Thyroid gland (tissue), 4 donors: ENCODE measurements at places on chromosomes 1 and 21. TPM values are rescaled to one million over a fixed set of nuclear protein-coding genes. Genes with fewer than 3 reads are reported as not detected.

GRCh38 chr1:101914473-101915242, 82.1 kb downstream of the OLFM3 start:
- no peaks in the 10 kb centered on the region for H3K36me3 ChIP-seq
- no peaks in the 10 kb centered on the region for H3K27me3 ChIP-seq
- DNase-seq = no peak
- no peak overlapping the region for H3K27ac ChIP-seq
- H3K4me3 ChIP-seq = no peak overlapping the region

Gene HSD11B1
- 1.1 TPM for total RNA-seq

Gene MYBPH
- 0.75 TPM for total RNA-seq

GRCh38 chr1:15500184-15501178, 23.5 kb downstream of the CASP9 start:
- H3K36me3 ChIP-seq = peaks cover 8% of the 10 kb centered on the region
- no peaks in the 10 kb centered on the region for H3K4me1 ChIP-seq
- no peaks in the 10 kb centered on the region for H3K27me3 ChIP-seq
- H3K27ac ChIP-seq = no peak overlapping the region

GRCh38 chr21:33286076-33286475, 19.9 kb downstream of the IL10RB start:
- H3K27ac ChIP-seq = peak overlapping the region; percentile 68
- no peaks in the 10 kb centered on the region for H3K27me3 ChIP-seq
- H3K36me3 ChIP-seq = peaks cover 11% of the 10 kb centered on the region
- H3K4me3 ChIP-seq = no peak overlapping the region
- peaks cover 42% of the 10 kb centered on the region for H3K4me1 ChIP-seq

Gene COL8A2
- 5.7 TPM for total RNA-seq

DNA sequence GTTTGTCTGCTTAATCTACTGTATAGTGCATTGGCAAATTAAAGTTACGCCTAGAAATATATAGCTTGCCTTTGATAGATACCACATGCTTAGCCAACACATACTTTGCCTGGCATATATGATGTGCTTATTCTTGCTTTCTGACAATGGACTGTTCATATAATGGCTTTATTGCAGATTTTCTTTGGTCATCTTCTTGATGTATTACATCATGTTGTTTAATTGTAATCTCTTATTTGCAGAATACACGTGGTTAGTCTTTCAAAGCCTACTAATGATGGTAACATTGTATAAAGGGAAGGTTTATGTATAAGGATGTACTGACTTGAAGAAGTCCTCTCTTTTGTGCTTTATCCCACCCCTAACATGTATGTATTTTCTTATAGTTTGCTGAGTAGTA, 201.5 kb downstream of the PDE4B start:
- no peaks in the 10 kb centered on the region for H3K27me3 ChIP-seq
- no peak for DNase-seq
- no peaks in the 10 kb centered on the region for H3K36me3 ChIP-seq
- no peak overlapping the region for H3K4me3 ChIP-seq
- H3K27ac ChIP-seq = no peak overlapping the region

Gene KRTAP11-1
- not detected for total RNA-seq

- peaks cover 21% of the 10 kb centered on the region for H3K4me1 ChIP-seq
- H3K4me3 ChIP-seq = no peak overlapping the region
- H3K27me3 ChIP-seq = no peaks in the 10 kb centered on the region
Observed at GRCh38 chr1:17213782-17214148, 8.8 kb downstream of the PADI1 start.

Gene SELE
- 1.8 TPM for total RNA-seq

- H3K27ac ChIP-seq = peak overlapping the region; percentile 40
- no peaks in the 10 kb centered on the region for H3K27me3 ChIP-seq
- DNase-seq = peak; percentile 26
- peak overlapping the region; percentile 11 for H3K4me3 ChIP-seq
- no peaks in the 10 kb centered on the region for H3K4me1 ChIP-seq
Observed at GRCh38 chr1:145871994-145872924, 13.4 kb upstream of the PIAS3 start.

Gene NTNG1
- 0.33 TPM for total RNA-seq

Gene ATP1A2
- total RNA-seq = 4.2 TPM

GRCh38 chr1:187933562-187934419, 1105.0 kb downstream of the PLA2G4A start:
- no peak overlapping the region for H3K27ac ChIP-seq
- H3K36me3 ChIP-seq = no peaks in the 10 kb centered on the region
- no peak overlapping the region for H3K4me3 ChIP-seq

DNA sequence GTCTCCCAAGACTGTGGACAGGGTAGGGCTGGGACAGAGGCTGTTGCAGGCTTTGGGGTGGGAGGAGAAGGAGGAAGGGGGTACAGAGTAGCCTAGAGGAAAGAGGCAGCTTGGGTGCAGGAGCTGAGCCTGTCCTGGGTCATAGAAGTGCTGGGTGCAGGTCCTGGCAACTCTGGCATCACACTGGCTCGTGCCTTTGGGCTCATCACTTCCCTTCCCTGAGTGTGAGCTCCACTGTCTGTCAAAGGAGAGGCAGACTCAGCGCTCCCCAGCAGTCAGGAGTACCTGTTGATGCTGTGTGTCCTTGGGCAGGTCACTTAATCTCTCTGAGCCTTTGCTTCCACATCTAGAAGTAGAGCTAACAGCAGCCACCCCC, 157.1 kb downstream of the PTPRU start:
- no peak overlapping the region for H3K27ac ChIP-seq
- no peak for DNase-seq
- no peak overlapping the region for H3K4me3 ChIP-seq
- no peaks in the 10 kb centered on the region for H3K27me3 ChIP-seq
- H3K36me3 ChIP-seq = no peaks in the 10 kb centered on the region

DNA sequence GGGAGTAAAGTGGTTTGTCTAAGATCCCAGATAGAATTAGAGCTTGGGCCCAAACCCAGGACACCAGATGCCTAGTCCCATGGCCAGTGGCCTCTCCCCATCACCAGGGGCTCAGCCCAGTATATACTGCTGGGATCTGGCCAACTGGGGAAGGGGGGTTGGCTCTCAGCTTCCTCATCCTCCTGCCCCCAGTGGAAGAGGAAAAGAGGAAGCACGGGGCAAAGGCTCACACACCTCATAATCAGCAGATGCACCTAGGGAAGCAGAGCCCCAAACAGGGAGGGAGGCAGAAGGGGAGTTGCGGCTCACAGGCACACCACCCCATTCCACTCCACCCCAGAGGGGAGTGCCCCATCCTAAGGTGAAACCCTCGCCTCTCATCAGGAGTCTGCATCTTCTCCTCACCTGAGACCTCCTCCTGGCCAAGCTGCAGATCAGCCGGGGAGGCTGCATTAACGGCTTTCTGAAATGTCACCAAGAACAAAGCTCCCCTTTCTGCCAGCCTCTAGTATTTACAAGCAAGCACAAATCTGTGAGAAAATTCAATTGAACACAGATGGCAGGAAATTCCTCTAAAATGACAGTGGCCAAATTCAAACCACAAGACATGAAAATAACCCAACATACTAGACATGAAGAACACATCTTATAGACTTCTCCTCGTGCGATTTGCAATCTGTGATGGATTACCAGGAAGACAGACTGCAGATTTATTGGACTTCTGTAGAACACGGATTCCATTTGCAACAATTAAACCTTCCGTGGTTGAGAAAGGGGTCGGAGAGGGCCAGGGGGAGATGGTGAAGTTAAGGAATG, 82.8 kb downstream of the GLIS1 start:
- H3K27me3 ChIP-seq = no peaks in the 10 kb centered on the region
- DNase-seq = no peak
- H3K27ac ChIP-seq = no peak overlapping the region
- H3K36me3 ChIP-seq = no peaks in the 10 kb centered on the region

DNA sequence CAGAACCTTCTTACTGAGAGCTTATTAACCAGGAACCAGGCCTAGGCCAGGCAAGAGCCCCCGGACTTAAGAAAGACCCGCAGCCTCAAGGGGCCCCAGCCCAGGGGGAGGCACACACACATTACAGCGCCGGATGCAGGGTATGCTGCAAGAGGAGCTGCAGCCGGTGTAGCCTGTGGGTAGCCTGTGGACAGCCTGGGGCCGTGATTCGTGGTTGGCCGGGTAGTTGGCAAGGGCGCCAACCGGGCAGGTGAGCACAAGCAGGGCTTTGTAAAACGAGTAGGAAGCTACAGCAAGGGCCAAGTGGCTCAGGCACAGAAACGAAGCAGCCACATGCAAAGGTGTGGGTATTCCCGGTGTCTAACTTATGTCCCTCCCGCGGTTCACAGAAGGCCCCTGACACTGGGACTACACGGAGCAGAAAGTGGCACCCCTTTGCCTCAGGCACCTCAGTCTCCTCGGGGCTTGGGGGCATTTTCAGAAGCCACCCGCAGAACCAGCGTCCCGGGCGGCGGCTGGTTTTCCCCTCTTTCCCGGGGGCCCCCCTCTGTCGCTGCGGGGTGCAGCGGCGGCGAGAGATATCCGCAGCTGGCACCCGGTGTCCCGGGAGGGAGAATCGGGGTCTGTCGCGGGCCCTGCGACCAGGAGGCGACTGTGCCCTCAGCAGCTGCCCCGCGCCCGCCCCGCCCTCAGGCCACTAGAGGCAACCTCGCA, 40.8 kb downstream of the KIAA1614 start:
- peaks cover 19% of the 10 kb centered on the region for H3K4me1 ChIP-seq
- H3K27me3 ChIP-seq = no peaks in the 10 kb centered on the region
- no peak overlapping the region for H3K4me3 ChIP-seq
- H3K36me3 ChIP-seq = peaks cover 7% of the 10 kb centered on the region
- H3K27ac ChIP-seq = peak overlapping the region; percentile 86

DNA sequence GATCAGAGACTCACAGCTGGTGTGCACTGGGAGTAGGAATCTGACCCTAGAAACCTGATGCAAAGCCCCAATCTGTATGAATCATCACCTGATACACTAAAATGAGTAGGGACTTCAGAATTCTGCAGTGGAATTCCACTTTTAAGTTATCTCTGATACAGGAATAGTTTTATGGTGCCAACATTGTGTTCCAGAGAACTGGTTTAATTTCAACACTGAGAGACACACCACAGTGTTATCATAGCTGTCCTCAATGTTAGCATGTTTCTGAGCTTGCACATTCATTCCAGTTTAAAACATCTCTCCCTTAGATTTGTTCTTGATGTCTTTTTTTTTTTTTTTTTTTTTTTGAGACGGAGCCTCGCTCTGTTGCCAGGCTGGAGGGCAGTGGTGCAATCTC, 7.1 kb downstream of the UTS2 start:
- no peak overlapping the region for H3K27ac ChIP-seq
- no peak for DNase-seq
- peaks cover 16% of the 10 kb centered on the region for H3K36me3 ChIP-seq
- no peak overlapping the region for H3K4me3 ChIP-seq

DNA sequence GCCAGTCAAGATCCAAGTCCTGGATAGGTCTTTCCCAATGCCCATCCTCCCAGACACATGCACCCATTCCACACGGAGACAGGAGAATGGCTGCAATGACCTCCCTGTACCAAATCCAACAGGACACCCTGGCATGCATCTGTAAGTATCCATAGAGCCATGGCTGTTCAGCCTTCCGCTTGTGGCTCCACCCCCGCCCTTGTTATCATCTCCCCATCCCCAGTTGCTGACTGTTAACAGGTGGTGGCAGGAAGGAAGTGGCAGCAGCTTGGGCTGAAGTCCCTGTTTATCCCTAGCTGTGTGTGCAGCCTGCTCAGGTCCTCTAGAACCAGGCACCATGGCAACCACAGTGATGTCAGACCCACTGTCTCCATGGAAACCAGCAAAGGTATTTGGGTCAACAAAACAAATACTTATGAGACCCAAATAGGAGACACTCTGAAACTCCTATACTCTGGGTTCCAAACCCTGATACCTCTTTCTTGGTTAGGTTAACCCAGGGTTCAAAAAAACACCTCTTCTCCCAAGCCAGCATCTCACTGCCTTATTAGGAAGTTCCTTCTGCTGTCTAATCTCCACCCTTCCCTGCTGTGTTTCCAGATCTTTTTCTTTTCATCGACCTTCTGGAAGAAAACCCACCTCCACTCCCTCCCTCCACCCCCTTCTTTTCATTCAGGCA, 721 bp downstream of the PBXIP1 start:
- H3K36me3 ChIP-seq = peaks cover 4% of the 10 kb centered on the region
- no peaks in the 10 kb centered on the region for H3K27me3 ChIP-seq
- peaks cover 53% of the 10 kb centered on the region for H3K4me1 ChIP-seq
- peak; percentile 61 for DNase-seq

Gene CACNA1S
- total RNA-seq = not detected

DNA sequence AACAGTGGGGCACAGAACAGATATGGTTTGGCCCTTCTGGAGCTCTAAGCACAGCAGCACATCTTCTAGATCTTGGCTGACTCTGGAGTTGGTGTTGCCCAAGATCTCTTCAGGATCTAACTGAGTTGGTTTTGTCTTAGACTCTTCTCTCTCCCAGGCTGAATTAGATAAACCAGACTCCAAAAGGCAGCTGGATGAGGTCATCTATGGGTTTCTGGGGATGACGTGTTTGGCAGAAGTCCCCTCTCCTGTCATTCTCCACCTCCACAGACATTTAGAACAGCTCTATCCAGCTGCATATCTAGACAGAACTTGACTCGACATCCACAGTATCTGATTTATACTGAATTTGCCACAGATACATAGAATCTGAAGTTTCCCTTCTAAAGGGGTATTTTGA, 75.3 kb downstream of the ST6GALNAC5 start:
- no peaks in the 10 kb centered on the region for H3K27me3 ChIP-seq
- no peak for DNase-seq
- H3K4me1 ChIP-seq = no peaks in the 10 kb centered on the region
- H3K36me3 ChIP-seq = no peaks in the 10 kb centered on the region
- no peak overlapping the region for H3K27ac ChIP-seq

GRCh38 chr1:10389271-10389973, 9.4 kb upstream of the PGD start:
- H3K27ac ChIP-seq = peak overlapping the region; percentile 59
- no peaks in the 10 kb centered on the region for H3K36me3 ChIP-seq
- no peaks in the 10 kb centered on the region for H3K27me3 ChIP-seq
- no peak overlapping the region for H3K4me3 ChIP-seq

- DNase-seq = no peak
- H3K27ac ChIP-seq = no peak overlapping the region
- H3K27me3 ChIP-seq = no peaks in the 10 kb centered on the region
- no peaks in the 10 kb centered on the region for H3K4me1 ChIP-seq
- no peaks in the 10 kb centered on the region for H3K36me3 ChIP-seq
Observed at GRCh38 chr1:85756864-85757263, 48.6 kb upstream of the ZNHIT6 start.

GRCh38 chr1:13593511-13594131, 10.0 kb downstream of the PDPN start:
- H3K27ac ChIP-seq = no peak overlapping the region
- no peaks in the 10 kb centered on the region for H3K4me1 ChIP-seq
- H3K4me3 ChIP-seq = no peak overlapping the region
- H3K27me3 ChIP-seq = no peaks in the 10 kb centered on the region
- no peaks in the 10 kb centered on the region for H3K36me3 ChIP-seq
- DNase-seq = no peak

Gene CHRM3
- 5.9 TPM for total RNA-seq

GRCh38 chr1:104121271-104121670, 371.6 kb downstream of the AMY1C start:
- H3K4me3 ChIP-seq = no peak overlapping the region
- no peaks in the 10 kb centered on the region for H3K36me3 ChIP-seq
- no peaks in the 10 kb centered on the region for H3K4me1 ChIP-seq
- no peak for DNase-seq
- H3K27ac ChIP-seq = no peak overlapping the region

- H3K27ac ChIP-seq = no peak overlapping the region
- no peaks in the 10 kb centered on the region for H3K4me1 ChIP-seq
- DNase-seq = no peak
- H3K4me3 ChIP-seq = no peak overlapping the region
- no peaks in the 10 kb centered on the region for H3K36me3 ChIP-seq
Observed at GRCh38 chr1:246338098-246338497, 169.0 kb downstream of the SMYD3 start.
